Lung (tissue), 17 donors: ENCODE measurements at places on chromosomes 5 and 9. TPM values are rescaled to one million over a fixed set of nuclear protein-coding genes. Genes with fewer than 3 reads are reported as not detected.
A peak's percentile ranks its signal among the peaks of the same experiment; 100 is the strongest.

The TLX3 gene
- total RNA-seq = not detected

The PSIP1 gene
- total RNA-seq = 29.5 TPM

The RNF208 gene
- 1.7 TPM for total RNA-seq

- no peak overlapping the region for H3K27ac ChIP-seq
- DNase-seq = no peak
- H3K36me3 ChIP-seq = no peaks in the 10 kb centered on the region
Measured at GRCh38 chr5:96565582-96566265, 96.5 kb upstream of the CAST start.

DNA sequence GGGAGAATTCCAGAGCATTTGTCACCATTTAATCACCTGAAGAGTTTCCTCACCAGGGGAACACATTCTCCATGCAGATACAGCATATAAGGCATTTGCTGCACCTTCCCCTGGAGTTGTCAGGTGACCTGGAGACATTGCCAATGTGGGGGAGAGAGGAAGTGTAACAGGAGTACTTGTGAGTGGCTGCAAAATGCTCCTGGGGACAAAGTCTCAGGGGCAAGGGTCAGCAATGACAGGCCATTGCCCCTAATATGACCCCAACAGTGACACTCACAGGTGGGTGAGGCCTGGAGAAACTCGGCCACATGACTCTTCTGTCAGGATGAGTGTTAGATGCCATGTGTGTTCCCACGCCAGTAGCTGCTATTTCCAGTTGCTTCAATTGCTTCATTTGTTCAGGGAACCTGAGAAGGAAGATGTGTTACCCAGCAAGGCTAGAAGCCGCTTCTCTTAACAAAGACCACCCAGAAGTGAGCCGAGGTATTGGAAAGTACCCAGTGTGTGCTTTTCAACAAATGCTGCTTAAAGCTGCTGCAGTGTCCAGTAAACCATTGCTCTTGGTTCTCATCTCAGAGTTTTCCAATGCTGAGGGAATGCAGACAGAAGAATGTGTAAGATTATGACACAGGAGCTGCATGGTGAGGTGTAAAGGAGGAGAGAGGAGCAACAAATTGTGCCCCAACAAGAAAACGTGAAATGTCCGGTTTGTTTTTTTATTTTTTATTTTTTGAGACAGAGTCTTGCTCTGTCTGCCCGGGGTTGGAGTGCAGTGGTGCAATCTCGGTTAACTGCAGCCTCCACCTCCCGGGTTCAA is 128.2 kb upstream of the SLC44A1 start:
- H3K4me1 ChIP-seq = no peaks in the 10 kb centered on the region
- H3K27me3 ChIP-seq = no peaks in the 10 kb centered on the region
- H3K4me3 ChIP-seq = no peak overlapping the region
- H3K36me3 ChIP-seq = no peaks in the 10 kb centered on the region
- no peak for DNase-seq
- H3K27ac ChIP-seq = no peak overlapping the region

DNA sequence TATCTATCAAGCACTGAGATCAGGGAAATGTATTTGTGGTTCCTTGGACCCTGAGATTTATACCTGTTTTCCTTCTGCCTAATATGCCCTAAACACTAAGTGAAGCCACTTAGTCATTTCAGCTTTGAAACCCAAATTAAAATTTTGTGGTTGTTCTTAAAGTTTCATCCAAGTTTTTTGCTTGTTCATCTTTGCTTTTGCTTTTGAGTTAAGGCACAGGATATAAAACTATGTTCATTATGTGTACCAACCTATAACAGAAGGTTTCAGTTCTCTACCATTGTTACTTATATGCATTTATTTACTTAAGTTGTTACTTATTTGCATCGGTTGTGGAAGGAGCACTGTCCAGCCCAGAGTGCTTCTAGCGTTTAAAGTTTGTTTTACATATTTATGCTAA is 382.3 kb downstream of the PTPRD start:
- no peak for DNase-seq
- H3K4me3 ChIP-seq = no peak overlapping the region
- no peaks in the 10 kb centered on the region for H3K36me3 ChIP-seq
- no peak overlapping the region for H3K27ac ChIP-seq
- H3K4me1 ChIP-seq = no peaks in the 10 kb centered on the region
- H3K27me3 ChIP-seq = no peaks in the 10 kb centered on the region

DNA sequence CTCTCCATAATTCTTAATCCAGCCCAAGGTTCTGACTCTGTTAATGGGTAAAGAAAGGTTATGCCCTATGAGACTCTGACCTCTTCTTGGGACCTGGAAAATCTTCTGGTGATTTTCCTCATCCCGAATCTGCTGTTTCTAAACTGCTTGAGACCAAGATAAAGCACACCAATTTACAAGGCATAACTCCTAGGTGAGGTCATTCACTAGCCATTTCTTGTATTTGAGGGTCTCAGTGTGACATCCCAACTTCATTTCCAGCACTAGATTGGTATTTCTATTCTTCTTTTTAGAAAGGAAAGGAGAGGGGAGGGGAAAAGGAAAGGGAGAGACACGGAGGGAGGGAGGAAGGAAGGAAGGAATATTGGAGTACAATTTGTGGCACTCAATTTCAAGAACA is 51.6 kb downstream of the SLC1A1 start:
- DNase-seq = no peak
- H3K4me3 ChIP-seq = no peak overlapping the region
- H3K4me1 ChIP-seq = no peaks in the 10 kb centered on the region

- H3K27me3 ChIP-seq = no peaks in the 10 kb centered on the region
- no peak overlapping the region for H3K4me3 ChIP-seq
- H3K4me1 ChIP-seq = no peaks in the 10 kb centered on the region
- no peaks in the 10 kb centered on the region for H3K36me3 ChIP-seq
Measured at GRCh38 chr9:129428864-129429577, 191.9 kb downstream of the C9orf50 start.

DNA sequence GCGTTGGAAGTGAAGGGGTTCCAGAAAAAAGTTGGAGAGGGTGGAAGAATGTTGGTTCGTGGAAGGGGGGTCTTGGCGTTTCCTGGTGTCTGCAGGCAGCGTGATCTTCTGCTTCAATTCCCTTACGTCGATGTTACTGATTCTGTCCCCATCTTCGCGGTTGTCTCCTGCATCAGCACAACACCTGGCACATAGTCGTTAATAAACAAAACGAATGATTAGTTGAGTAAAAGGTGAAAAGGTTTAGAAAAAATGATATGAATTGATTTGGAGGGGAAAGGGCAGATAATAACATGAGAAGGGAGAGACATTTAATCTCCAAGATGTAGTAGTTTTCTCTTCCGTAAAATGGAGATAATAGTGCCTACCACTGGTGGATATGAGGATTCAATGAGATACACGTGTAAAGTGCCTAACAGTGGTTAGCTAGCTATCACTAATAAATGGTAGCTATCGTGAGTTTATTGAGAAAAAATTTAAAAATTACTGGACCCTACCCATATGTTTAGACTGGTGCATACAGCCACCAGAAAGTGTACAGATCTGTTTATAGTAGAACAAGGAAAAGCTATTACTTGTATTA is 556 bp downstream of the MTREX start:
- DNase-seq = no peak
- no peaks in the 10 kb centered on the region for H3K36me3 ChIP-seq
- peak overlapping the region; percentile 98 for H3K27ac ChIP-seq
- peaks cover 41% of the 10 kb centered on the region for H3K4me1 ChIP-seq

DNA sequence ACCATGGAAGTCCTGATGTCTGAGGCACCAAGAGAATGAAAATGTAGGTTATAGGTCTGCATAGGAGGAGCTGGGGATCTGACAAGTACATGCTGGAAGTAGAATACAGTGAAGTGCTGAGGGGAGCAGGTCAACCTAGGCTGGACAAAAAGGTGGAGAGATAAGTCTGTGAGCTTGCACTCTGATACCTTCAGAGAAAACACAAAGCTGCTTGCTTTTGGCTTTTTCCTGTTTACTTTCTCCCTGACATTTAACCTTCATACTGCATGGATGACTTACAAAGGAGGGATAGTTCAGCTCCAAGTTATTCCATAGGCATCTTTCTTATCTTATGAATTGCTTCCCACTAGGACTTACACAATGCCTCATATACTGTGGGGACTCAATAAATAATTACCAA is 256.7 kb upstream of the NREP start:
- peak; percentile 29 for DNase-seq

- no peak overlapping the region for H3K27ac ChIP-seq
- DNase-seq = no peak
- H3K4me3 ChIP-seq = no peak overlapping the region
- no peaks in the 10 kb centered on the region for H3K4me1 ChIP-seq
- H3K27me3 ChIP-seq = no peaks in the 10 kb centered on the region
- H3K36me3 ChIP-seq = no peaks in the 10 kb centered on the region
Measured at GRCh38 chr5:99243111-99243510, 314.3 kb upstream of the CHD1 start.
